ENCODE measurements at places on chromosomes 2 and 18.
A peak's percentile ranks its signal among the peaks of the same experiment; 100 is the strongest.

DNA sequence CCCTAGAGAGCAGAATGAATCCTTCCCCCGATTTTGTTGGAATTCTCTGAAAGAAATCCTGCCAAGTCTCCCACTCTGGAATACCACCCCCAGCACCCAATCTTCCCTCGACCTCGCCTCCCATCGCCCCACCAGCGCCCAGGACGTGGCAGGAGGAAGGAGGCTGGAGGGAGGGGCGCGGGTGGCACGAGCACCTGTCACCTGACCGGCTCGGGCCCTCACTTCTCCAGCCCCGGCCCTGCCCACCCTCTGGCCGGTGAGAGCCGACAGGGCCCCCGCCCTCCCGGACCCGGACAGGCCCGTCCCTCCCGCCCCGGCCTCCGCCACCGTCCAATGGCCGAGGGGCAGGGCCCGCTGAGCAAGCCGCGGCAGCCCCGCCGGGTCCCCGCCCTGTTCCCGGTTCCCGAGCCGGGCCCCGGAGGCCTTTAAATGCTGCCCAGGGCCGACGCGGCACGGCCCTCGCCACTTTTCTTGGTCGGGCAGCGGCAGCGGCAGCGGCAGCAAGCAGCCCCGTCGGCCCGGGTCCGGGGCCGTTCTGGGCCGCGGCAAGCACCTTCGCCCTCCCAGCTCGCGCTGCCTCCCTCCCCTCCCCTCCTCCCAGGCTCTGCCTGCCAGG lies at the start of gene LGALSL:
Gene LGALSL, plus strand, starts transcription at position 393 of the 616 bp plus-strand sequence. CDS start 384 bp downstream, outside the sequence.
- peak; percentile 84 for DNase-seq

DNA sequence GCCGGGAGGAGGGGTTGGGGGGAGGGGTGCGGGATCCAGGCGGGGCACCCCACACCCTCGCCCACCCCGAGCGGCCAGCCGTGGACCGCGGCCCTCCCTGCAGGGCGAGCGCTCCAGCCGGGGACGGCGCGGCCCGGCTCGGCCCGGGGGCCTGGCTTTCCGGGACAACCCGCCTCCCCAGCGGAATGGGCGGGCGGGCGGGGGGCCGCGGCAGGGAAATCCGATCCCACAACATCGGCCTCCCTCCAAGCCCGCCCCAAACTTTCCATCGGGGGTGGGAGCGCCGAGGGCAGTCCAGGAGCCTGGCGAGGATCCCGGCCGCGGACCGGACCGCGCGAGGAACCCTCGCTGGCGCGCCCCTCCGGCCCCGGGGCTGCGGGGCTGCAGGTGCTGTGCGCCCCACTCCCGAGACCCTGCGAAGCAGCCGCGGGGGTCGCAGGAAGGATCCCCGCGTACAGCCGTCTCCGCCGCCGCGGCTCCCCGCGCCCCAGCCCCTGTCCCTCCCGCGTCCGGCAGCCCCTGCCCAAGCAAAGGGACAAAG lies 529 bp downstream of the SEMA4C start:
- no peak for DNase-seq

GRCh38 chr2:174797781-174798276 lies 33.6 kb upstream of the CHRNA1 start:
- DNase-seq = no peak

DNA sequence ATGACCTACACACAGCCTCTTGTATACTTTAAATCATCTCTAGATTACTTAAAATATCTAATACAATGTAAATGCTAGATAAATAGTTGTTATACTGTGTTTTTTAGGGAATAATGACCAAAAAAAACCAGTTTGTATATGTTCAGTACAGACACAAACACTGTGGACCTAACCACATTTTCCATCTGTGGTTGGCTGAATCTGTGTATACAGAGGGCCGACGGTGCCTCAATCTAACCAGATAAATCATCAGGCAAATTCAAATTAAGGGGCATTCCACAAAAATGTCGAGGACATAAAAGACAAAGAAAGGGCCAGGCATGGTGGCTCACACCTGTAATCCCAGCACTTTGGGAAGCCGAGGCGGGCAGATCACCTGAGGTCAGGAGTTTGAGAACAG lies 14.1 kb downstream of the MGAT4A start:
- no peak for DNase-seq

DNA sequence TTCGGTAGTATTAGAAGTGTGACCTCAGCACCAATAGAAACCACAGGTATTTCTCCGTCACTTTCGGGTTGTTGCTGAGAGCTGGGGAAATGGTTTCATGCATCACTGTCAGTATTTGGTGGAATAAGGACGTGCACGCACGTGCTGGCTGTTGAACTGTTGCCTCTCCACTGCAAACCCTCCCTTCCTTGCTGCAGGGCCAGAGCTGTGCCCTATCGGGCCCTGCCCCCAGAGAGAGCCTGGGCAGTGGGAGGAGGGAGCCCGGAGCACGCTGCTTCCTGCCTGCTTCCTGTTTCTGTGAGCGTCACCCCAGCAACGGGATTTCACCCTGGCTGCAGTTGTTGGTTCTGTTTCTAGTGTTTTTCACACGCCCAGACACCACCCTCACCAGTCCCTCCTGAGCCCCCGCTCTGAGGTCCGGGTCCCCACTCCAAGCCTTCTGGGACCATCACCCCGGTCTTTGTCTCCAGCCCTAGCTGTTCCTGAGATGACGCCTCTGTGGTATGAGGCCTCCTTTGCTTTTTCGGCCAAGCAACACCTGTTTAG lies 47.4 kb downstream of the LRRFIP1 start:
- DNase-seq = peak; percentile 90

GRCh38 chr2:58494071-58494501 lies 253.0 kb upstream of the FANCL start:
- no peak for DNase-seq

DNA sequence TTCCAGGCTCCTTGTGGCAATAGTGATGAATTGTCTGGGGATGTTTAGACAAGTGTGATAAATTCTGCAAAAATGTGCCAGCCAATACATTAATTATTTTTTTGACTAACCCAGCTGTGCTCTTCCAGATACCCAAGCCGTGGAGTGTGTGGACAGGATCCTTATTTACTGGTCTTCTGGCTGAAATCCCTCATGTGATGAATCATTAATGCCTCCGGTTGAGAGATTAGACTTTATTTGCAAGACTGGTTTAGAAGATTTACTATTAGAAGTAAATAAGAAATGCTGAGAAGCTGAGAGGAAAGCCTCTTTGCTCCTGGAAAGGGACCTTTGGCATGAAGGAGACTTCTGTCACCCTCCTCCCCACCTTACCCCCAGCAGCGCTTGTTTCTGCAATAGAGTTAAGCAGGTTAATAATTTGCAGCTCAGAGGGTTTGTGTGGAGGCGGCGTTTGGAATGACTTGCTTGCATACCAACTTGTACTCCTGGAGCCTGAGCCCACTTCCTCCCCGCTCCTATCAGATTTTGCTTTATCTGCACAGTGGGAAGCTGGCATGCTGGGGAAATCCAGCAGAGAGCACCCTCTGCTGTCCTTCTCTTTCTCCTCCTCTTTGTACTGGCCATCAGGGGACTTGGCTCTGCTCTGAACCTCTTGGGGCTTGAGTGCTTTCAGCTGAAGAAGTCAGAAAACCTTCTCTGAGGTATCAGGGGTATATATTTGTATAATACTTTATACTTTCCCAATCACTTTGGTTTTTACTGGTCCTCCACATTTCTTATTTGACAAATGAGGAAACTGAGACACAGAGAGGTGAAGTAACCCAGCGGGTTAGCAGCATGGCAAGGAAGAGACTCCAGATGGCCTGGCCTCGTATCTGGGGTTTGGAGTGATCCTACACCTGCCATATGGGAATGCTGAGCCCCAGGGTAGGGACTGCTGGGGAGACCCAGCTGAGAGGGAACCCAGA lies 16.3 kb downstream of the SLC3A1 start:
- DNase-seq = peak; percentile 13

DNA sequence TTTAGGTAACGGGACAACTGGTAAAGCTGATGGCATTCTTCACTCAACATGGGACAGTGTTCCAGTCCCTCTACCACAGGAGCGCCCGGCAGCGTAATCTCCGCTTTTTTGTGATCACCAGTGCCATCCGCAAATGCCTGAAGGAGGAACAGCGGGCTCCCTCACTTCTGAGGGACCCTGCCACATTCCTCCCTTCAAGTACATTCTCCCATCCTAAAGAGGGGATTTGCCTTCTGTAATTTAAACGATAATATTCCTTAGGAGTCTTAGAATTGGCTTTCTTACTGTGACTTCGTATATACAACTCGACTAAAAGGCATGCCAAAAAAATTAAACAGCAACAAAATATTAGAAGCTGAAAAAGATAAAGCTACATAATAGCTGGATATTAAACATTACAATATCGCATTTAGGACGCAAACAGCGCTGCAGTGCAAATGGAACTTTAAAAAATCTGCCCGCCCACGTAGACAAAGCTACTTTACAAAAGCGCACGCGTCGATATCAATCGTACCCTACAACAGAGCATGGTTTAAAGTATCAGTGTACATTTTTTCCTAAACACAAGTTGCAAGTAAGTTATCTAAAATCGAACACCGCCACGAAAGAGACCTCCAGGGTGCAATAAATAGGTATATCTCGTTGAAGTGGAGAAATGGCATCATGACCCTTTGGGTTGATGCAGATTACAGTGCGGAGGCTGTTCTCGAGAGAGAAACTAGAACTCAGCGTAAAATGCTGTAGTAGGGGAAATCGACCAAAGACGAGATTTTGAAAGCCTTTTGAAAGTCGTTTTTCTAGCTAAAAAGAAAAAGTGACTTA lies 2.3 kb upstream of the VSNL1 start:
- DNase-seq = peak; percentile 66

DNA sequence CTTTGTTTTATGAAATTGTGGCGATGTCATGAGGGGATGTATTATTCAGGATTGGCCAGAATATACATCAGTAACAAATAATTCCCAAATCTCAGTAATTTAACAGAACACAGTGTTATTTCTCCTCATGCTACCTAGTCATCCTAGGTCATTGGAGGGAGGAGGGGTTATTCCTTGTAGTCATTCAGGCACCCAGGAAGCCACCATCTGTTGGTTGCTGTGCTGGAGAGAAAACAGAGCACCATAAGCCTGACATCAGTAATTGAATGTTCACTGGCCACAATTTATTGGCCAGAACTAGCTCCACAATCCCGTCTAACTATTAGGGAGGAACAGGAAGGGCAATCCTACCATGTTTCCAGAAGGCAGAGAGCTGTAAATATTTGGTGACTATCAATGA lies 303.5 kb upstream of the CELF4 start:
- no peak for DNase-seq

GRCh38 chr2:68907232-68907919 lies 36.2 kb upstream of the BMP10 start:
- no peak for DNase-seq

DNA sequence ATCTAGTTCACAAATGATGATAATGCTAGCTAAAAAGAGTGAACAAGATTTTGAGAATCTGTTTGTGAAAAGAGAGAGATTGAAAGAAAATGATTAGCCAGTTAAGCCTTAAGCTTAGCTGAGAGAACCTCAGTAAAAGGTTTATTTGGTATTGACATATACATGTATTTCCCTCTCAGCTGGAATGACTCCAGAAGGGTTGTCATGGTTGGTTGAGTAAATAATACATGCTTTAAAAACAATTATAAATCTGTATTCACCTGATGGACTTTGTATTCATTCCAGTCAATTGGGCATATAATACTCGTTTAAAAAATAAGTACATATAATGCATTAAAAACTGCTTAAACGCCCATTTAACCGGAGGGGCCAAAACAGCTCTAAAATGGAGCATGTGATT lies 181.4 kb downstream of the GRB14 start:
- no peak for DNase-seq

GRCh38 chr18:32552421-32553030 lies 81.8 kb upstream of the GAREM1 start:
- DNase-seq = peak; percentile 94

- DNase-seq = peak; percentile 67
Observed at GRCh38 chr2:16614314-16614860, 51.2 kb downstream of the CYRIA start.

DNA sequence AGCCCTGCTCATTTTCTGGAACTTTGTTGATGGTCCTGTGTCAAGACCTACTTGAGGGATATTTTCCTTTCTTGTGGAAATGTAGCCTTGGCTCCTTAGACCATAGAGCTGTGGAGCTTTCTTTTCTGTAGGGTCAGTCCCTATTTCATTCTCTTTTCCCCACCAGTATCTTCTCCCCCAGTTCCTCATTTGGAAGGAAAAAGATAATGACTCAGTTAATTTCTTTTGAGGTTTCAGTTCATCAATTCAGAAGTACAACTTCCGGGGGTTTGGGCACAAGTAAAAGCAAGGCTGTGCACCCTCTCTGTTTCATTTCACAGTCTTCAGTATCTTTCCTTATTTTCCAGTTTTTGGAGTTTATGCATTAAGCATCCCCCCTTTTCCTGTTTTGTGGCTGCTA lies 70.7 kb downstream of the CDC42EP3 start:
- no peak for DNase-seq

DNA sequence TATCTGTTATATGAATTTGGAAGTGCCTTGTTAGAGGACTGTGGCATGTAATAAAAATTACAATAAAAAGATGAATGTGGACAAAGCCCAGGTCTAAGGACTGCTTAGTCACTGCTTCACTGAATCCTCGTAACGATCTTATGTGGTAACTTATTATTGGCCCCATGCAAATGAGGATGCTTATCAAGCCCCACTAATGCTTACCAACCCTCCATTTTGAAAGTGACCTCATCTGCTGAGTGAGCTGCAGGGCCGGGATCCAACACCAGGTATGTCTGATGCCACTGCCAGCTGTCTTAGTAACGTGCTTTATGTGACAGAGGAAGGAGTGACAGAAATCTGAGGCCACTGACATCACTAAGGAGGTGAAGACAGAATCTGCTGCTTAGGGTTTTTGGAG lies 65.3 kb upstream of the CCDC85A start:
- no peak for DNase-seq

- DNase-seq = no peak
Observed at GRCh38 chr2:216090369-216090786, 8.7 kb downstream of the TMEM169 start.

DNA sequence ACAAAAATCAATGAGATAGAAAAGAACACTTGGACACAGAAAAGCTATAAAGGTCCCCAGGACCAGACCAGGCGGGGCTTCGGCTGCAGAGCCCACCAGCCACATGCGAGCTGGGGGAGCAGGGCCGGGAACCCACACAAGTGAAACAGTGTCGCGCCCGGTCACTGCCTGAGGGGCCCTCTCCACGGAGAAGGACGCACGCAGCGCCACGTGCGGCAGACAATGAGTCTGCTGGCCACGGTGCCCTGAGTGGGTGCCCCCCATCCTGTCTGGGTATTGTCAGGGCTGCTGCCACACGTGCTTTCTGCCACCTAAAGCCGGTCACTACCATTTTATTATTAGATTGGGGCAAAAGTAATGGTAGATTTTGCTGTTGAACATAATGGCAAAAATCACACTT lies 207.9 kb upstream of the HDAC4 start:
- no peak for DNase-seq

GRCh38 chr2:158402665-158403064 lies 53.9 kb downstream of the CCDC148 start:
- DNase-seq = no peak

DNA sequence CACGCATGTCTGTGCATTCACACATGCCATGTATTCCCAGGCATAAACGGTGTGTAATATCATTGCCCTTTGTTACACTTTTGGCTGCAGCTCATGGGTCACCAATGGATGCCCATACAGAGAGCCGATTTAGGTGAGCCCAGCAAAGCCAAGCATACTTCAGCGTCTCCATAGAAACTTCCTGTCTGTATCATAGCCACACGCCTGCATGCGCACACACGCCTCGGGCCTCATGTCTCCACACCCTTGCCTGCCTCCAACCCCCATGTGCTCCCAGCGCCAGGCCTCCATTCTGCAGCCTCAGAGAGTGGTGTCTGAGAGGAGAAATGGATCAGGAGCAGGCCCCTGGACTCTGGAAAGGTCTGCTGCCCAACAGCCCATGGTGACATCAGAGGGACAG lies 33.5 kb upstream of the SELENOI start:
- no peak for DNase-seq
